HL-60 (cell line): ENCODE measurements at places on chromosomes 5 and 9.

DNA sequence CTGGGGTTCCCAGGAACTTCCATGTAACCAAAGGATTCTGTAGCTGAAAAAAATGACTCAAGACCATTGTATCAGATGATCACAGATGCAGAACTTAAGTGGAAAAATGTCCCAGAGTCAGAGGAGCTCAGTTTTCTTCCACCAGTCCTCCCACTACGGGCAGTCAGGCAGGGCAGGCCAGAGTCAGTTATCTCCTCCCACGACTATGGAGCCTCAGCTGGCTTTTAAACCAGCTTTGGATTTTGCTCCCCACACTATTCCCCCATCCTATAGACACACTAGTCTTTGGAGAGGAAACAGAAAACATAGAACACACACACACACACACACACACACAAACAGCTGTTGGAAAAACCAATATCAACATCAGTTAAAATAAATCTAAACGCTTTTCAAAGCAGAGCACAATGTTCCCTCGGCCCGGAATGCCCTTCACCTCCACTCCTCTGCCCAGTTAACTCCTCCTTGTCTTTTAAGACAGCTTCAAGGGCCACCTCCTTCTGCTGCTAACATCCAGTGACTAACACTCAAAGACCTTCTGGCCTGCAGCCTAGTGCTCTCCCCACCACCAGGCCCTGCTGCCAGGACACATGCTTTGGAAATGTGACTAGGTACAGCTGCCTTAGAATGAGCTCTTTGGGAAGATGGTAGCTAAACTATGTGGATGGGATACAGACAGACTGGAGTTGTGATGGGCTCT is 56.8 kb downstream of the NIPAL4 start:
- DNase-seq: no peak

GRCh38 chr5:107672211-107673038 is 1.7 kb upstream of the EFNA5 start:
- no peak for DNase-seq

GRCh38 chr9:117938086-117938485 is 233.9 kb downstream of the TLR4 start:
- DNase-seq: no peak

- no peak for DNase-seq
These were observed 193.6 kb upstream of the ANKRD55 start for GRCh38 chr5:56426693-56427092.

GRCh38 chr9:76562511-76562911 is 103.5 kb downstream of the GCNT1 start:
- DNase-seq: no peak

DNA sequence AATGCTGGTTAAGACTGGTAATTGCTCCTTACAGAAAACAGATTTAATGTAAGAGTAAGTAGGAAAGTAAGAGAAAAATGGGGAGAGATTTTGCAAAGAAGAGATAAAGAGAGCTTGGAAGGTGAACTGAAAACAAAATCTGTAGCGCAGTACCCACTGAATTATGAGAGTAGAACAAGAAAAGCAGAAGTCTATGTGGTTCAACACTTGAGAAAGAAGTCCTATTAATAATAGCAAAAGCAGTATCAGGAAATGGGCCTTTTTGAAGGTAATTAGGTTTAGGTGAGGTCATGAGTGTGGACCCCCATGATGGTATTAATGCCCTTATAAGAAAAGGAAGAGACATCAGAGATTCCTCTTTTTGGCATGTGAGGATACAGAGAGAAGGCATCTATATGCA is 460.6 kb downstream of the CETN3 start:
- DNase-seq: no peak

DNA sequence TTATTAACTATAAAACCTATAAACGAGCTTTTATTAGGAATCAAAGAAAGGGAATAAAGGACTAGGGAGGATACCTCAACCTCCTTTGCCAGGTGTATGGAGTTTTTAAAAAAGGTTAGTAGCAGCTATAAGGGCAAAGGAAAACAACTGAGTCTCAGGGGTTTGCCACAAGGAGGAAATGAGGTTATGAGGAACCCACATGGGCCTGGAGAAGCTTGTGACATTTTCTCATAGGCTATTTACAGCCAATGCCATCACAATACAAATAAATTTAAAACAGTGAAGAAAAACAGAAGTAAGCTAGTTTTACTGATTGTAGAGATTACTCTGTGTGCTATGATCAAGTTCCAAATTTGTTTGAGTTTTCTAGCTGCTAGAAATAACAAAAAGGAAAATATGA is 92.6 kb downstream of the CDKN2A start:
- no peak for DNase-seq

- no peak for DNase-seq
These were observed 2.0 kb downstream of the NIPBL start for GRCh38 chr5:36878392-36879082.

GRCh38 chr9:88829276-88829675 is 162.0 kb upstream of the S1PR3 start:
- DNase-seq: no peak

DNA sequence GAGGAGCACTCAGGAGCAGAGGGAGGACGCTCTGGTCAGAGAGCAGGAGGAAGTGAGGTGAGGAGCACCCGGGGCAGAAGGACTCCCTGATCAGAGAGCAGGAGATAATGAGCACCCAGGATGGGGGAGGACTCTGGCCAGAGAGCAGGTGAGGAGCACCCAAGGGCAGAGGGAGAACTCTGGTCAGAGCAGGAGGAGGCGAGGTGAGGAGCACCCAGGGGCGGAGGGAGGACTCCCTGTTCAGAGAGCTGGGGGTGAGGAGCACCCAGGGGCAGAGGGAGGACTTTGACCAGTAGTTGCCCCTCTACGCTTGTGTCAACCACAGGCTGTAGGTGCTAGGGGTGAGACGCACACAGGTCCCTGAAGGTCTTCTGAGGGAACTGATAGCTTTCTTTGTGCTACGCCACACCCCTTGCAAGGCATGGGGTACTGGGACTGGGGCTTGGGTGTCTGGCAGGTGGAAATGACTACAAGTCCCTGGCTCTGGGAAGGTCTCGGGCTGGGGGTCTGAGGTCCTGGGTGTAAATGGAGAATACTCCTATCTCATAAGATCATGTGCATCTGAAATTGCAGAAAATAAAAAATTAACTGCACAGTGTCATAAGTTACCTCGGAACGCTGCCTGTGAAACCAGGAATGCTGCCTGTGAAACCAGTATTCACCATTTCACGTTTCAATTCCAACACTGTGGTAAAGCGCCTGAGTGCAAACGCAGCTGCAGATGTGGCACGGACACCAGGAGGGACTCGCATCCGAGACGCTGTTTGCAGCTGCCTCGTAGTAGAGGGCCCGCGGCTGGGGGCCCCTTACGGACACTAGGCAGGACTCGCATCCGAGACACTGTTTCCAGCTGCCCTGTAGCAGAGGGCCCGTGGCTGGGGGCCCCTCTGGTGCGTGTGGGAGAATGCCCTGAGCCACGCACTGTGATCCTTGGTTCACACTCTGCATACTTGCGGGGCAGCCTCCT is 27.0 kb upstream of the SLC6A3 start:
- DNase-seq: no peak

DNA sequence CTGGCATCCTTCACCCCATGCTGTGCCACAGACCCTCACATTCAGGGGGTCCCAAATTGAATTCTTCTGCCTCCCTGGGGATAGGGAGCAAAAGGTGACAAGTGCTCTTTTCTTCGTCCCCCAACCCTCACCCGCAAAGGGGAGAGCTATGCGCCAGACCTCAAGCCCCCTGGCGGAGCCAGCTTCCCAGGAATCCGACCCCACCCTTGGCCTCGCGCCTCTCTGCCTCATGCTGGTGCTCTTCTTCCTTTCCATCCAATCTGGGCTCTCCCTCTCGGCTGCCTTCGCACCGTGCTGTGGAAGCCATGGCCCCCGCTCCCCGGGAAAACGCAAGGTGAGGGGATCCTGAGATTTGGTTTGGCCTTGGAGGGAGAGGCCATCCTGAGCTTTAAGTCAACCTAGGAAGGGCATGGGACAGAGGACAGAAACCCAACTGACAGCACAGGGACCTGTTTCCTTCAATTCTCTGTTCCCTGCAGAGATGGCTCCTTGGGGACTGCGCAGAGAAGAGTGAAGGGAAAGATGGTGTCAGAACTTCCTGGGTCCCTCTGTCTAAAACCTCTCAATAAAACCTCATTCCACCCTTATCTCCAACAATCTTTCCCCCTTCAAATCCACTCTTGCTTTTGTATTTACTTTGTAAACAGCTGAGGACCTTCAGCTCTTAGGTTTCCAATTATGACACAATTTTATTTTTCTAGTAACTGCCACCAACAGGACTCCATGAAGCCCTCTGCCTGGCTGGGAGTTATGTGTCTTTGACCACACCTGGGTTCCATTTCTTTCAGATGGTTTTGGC is 36.3 kb upstream of the CRB2 start:
- no peak for DNase-seq

GRCh38 chr9:87875831-87876545 is 6.7 kb upstream of the SPATA31E1 start:
- no peak for DNase-seq

DNA sequence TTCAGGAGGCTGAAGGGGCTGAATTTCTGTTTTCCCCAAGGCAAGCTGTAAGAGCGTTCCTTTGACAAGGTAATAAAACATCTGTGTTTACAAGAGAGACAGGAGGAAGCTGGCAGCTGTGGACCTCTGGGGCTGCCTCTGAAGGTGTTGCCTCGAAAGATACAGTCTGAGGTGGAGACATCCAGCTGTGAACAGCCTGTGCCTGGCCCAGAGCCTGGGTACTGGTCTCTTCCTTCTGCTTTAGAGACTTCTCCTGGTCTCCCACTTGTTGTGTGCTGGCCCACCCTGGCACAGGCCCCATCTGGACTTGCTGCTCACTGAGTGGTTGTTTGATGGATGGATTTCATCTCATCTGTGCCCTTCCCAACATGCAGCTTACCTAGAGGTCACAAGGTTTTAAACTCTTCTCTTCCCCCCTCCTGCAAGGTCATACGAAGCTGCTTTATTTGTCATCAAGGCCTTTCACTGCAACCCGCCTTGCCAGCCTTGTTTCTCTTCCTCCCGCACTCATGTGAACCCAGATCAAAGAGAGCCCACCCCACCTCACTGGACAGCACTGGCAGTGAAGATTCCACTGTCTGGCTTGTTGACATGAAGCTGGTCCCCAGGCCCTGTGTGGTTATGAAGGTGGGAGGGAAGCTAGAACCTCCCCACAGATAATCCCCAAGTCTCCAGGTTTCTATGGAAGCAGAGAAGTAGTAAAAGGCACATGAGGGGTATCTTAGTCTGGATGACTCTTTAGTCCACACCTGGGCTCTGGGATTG is 35.0 kb upstream of the ALDH1B1 start:
- DNase-seq: no peak

- peak; percentile 18 for DNase-seq
These were observed 66.1 kb upstream of the SPTLC1 start for GRCh38 chr9:92181296-92181695.

DNA sequence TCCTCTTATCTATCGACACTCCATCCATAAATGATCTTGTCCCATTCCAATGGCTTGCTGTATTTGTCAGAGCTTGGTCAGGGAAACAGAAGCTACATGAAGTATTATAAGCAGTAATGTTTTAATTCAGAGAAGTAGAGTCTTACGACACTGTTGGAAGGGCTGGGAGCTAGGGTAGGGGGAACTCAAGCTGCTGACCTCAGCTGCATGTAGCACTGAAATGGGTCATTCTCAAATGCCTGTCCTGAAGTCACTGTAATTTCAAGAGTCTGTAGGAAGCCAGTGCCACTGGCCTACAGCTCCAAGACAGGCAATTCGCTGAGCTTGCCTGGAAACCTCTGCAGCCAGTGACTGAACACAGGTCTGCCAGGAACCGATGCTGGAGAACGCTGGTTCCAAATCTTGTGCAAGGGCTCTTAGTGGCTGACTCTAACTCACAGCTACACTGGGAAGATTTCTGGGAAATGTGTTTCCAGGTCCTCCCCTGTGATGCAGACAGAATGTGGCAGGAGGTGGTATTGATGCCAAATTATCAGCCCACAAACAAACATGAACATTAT is 532.4 kb downstream of the CCDC171 start:
- no peak for DNase-seq

DNA sequence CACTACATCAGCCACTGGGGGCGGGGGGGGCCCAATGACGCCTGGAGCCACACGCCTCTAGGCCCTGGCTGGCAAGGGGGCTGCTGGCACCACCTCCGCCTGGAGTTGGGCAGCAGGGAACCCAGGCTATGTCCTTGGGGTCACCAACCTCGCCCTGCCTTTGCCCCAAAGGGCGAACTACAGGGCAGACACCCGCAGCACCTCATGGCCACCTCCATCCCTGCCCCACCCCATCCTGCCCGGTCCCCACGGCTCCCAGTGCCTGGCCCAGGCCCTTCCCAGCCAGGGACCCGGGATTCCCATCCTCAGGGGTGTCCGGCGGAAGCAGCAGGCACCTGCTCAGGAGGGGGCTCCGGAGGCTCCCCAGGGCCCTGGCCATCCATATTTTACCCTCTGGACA is 37.0 kb downstream of the NACC2 start:
- DNase-seq: no peak

GRCh38 chr5:80142996-80143395 is 107.8 kb downstream of the THBS4 start:
- DNase-seq: no peak

- DNase-seq: no peak
These were observed 411.6 kb downstream of the BNC2 start for GRCh38 chr9:16458696-16459420.

- no peak for DNase-seq
These were observed 5.9 kb downstream of the IGFBPL1 start for GRCh38 chr9:38418366-38418765.

DNA sequence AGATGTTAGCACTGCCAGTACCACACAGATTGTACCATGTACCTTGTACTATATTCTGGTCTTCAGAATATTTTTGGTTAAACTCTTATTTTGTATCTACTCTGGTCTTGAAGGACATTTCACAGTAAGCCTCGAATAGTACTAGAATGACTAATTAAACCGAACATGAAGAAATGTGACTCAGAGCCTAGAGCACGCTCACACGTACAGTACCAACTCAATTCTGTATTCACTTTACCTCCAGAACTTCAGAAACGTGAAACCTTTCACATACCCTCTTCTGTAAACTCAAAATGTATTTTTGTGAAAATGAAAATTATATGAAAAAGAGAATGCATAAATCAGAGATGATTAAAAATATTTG is 112.8 kb downstream of the MVB12B start:
- DNase-seq: no peak

- DNase-seq: no peak
These were observed 68.3 kb downstream of the FGF1 start for GRCh38 chr5:142617416-142618129.

DNA sequence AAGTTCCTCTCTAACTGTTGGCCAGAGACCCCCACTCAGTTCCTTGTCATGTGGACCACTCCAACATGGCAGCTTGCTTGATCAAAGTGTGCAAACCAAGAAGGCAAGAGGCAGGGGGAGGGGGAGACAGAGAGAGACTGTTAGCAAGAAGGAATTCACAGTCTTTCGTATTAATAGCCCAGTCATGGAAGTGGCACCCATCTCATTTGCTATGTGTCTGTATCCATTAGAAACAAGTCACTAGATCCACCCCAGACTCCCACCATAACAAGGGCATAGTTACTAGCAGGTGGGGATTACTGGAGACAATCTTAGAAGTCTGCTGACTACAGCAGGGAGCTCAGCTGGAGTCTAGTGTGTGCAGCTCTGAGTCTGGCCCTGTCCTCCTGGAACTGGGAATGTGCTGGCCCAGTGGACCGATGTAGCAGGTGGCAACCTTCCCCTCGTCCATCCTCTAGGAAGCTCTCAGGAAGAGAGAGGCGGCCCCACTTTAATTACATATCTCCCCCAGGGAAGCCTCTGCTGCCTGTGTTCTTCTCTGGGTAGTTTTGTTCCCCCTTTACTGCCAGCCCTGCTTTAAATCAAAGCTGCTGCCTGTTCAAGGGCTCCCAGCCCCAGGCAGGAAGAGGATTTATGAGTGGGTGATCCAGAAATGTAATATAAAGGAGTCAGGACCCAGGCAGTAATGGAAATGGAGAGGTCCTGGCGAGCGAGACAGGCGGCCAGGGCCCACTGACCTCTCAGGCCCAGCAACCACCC is 47.8 kb upstream of the ALDH1B1 start:
- DNase-seq: no peak
